Activated T-cell treated with anti-CD3 and anti-CD28 coated beads, Interleukin-2, amount 50 U/mL, for 4 hours (primary cell): ENCODE measurements at places on chromosomes 6 and 20. TPM values are rescaled to one million over a fixed set of nuclear protein-coding genes. Genes with fewer than 3 reads are reported as not detected.

C20orf204 gene
- total RNA-seq: 3.2 TPM

DNA sequence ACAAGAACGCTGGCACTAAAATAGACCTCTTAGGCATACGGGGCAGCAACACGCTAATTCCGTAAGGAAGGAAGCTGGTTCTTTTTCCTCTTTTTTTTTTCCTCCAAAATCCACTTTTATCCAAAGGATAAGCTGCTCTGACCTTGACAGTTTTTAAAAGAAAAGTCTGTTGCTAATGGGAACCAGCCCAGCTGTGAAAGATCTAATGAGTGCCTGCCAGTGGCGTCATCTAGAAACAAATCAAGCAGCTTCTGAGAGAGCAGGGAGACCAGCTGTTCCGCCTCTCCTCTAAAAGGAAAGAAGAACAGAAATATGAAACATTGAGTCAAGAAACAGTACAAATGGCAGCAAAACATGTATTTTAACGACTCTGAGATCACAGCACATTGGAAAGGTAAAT, 78.6 kb downstream of the FAXC start:
- DNase-seq: no peak

GRCh38 chr20:25136643-25137559, 55.0 kb upstream of the VSX1 start:
- no peak for DNase-seq

GRCh38 chr6:26159357-26160273, 72.4 kb downstream of the HFE start:
- no peak for DNase-seq

GRCh38 chr6:142756215-142756630, 188.8 kb downstream of the HIVEP2 start:
- DNase-seq: no peak
